ENCODE measurements at places on chromosomes 11 and 22.
A peak's percentile ranks its signal among the peaks of the same experiment; 100 is the strongest.

GRCh38 chr11:132858223-132858622, 674.1 kb downstream of the OPCML start:
- no peak for DNase-seq

- peak; percentile 17 for DNase-seq
Measured at GRCh38 chr11:76566811-76567210, 103.7 kb downstream of the LRRC32 start.

DNA sequence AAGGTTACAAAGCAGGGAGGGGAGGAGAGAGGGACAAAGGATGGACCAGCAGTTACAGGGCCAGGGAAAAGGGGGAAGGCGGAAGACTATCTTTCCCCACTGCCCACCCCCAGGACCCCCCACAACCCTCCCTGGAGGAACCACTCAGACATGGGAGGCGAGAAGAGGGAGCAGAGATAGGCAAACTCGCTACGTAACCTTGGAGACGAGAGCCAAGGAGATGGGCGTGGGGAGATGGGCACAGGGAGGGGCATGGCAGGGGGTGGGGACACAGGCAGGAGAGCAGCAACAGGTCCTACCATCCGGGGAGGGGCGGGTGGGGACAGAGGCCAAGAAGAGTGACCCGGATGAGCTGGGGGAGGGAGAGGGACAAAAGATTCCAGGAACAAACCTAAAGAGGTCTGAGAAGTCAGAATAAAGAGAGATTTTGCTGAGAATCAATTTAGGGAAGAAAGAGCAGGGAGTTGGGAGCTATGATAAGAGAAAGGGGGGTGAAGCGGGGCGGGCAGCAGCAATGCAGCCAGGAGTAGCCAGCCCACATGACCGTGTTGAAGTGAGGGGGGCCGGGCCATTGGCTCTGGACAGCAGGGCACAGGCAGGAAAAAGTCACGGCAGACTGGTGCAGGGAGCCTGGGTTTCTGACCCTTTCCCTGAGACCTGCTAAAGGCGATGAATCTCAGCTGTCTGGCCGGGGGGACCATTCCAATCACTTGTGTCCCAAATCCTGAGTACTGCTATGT, 128.4 kb downstream of the BUD13 start:
- DNase-seq = no peak

DNA sequence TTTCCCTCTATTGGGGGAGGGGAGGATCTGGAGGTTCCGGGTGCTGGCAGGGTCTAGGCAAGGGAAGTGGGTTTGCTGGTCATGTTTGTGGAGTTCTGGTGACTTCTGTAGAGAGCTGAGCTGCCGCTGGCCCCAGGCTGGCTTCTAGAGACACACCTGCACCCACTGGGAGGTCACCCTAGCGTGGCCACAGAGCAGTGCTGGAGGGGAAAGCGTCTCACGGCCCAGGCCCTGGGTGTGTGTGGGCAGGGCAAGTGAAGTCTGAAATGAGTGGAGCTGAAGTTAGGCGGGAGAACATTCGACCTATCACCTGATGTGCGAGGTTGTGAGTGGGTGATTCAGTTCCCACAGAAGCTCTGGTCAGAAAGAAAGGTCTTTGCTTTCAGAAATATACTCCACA, 27.9 kb downstream of the SMIM38 start:
- no peak for DNase-seq

- DNase-seq = no peak
Measured at GRCh38 chr11:126919147-126919823, 81.3 kb downstream of the KIRREL3 start.

- no peak for DNase-seq
Measured at GRCh38 chr22:30040499-30041260, 39.6 kb upstream of the HORMAD2 start.

DNA sequence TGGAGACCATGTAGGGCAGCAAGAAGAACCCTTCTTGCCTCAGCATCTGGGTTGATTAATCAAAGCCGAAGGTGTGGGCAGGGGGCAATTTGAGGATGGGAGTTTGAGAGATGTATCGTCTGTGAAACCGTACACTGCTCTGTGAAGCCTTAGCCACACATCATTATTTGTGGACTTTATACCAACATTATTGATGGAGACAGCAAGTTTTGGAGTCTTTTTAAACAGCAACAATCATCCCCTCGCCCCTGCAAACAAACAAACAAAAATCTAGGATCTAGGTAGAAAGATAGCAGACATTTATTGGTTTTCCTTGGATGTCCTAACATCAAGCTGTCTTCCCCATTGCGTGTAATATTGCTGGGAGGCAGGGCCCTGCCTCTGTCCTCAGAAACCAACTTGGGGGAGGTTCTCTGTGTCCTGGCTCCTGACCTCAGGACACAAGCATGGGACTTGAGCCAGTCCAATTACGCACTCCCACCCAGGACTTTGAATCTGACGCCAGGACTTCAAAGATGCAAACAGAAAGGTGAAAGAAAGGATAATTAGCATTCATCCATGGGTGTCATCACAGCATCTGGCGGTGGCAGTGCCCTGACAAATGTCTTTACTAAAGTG, 61.6 kb upstream of the PLET1 start:
- no peak for DNase-seq

DNA sequence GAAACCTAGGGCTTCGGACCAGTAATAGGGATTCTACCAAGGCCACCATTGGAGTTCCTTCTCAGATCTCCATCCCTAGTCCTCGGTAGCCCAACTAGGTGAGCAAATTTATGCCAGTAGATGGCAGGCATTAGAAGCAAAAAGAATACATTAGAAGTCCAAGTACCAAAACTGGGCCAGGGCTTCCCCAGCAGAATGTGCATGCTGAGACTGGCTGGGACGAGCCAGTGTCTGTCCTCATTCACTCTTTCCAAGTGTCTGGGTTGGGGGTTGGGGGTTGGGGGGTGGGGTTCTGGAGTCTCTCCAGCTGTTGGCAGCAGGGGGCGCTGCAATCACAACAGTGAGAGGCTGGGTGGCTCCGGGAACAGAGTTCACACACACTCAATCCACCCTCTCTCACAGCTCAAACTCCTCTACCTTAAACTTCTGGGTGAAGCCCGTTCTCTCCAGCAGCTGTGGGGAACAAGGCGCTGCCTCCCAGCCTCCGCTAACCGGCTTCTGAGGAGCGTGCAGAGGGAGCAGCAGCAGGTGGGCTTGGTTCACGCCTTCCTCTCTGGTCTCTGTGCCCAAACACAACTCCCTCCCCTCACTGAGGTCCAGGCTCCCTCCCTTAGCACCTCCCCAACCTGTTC, 57.5 kb downstream of the BTG4 start:
- DNase-seq = peak; percentile 63

DNA sequence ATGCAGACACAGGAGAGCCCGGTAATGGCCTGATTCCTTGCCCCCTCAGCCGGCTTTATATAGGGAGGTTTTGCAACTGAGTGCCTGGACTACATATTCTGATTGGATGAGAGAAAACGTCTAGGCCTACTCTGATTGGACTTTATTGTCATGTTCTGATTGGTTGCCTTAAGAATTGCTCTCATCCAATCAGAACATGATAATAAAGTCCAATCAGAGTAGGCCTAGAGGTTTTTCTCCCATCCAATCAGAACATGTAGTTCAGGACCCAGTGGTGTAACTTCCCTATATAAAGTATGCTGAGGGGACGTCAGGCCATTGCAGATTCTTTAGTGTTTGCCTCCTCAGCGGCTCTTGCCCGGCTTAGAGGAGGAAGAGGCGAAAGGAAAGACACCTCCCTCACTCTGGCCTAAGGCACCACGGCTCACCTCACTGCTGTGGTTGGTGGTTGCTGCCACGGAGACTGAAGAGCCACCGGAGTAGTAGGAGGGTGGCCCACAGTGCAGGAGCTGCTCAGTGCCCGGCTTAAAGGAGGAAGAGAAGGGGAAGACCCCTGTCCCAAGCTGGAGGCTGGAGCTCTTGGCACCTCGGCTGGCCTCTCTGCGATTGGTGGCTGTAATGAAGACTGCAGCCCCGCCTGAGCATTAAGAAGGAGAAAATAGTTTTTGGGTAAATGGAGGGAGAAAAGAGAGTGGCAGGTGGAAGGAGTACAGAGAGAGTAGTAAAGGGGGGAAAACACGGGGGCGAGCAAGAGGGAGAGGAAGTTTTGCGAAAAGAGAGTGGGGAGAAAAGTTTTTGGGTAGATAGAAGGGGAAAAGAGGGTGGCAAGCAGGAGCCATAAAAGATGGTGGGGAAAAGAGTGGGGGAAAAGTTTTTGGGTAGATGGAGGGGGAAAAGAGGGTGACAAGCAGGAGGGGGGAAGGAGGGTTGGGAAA, 116.7 kb upstream of the SERPIND1 start:
- DNase-seq = no peak

All from trophoblast cell (in vitro differentiated cells and primary cell).